NCI-H1105 (cell line): ENCODE measurements at places on chromosomes 2 and 18.

DNA sequence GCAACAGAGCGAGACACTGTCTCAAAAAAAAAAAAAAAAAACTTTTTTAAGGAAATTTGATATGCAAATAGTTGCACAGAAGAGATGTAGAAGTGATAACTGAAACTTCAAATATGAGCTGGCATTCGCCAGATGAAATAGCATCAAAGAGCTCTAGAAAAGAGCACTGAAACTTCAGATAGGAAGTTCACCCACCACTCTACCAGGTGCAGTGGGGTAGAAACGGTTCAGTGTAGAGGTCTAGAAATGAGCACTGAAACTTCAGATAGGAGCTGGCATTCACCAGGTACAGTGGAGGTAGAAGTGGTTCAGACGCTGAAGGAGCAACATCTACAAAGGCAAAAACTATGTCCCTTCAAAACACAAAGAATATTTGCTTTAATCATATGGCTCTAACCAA, 9.0 kb upstream of the ONECUT2 start:
- no peak for DNase-seq

- DNase-seq: peak; percentile 44
Measured at GRCh38 chr2:156399950-156400705, 36.1 kb upstream of the GPD2 start.

DNA sequence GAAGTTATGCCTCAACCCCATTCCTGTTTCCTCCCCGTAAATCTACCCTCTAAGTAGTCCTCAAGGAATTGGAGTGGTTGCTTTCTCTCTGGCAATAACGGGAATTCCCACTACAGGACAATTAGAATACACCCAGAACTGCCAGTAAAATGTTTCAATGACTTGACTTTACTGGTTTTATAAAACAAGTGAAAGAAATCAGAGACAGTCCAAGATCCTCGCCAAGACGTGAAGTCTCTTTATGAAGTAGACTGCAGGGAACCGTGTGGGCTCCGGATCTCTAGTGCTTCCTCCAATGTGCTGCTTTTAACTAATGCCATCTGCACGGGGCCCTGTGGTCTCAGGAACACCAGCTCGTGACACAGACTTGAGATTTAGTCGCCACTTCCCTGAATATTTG, 101.4 kb downstream of the CPO start:
- no peak for DNase-seq

GRCh38 chr2:231711677-231712450, 3.5 kb downstream of the PTMA start:
- no peak for DNase-seq

- DNase-seq: no peak
Measured at GRCh38 chr2:151329998-151330397, 27.4 kb upstream of the TNFAIP6 start.

DNA sequence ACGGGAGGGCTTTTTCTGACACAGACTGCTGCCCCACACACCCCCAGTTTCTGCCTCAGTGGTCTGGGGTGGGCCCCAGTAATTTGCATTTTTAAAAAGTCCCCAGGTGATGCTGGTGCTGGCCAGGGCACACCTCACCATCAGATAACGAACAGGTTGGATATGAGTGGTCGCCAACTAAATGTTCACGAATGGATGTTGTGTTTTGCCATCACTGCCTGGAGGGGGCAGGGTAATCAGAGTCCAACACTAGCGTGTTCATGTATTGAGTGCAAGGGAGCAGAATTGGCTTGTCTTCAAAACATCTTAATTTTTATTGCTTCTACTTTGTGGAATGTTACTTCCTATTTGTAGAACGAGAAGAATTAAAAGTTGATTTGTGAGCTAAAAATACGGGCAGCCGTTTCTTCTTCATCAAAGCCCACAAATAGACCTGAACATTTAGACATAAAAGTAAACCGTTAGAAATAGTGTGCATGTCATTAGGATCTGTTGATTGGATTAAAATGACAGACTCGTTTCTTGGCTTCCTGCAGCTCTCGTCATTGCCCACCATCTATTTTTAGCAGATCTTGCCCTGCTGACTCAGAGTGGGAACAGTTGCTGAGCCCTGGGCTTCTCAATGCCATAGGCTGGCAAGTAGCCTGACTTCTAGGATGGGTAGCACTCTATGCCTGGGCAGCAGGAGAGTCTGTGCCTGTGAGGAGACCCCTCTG, 45.2 kb downstream of the NCK2 start:
- no peak for DNase-seq

DNA sequence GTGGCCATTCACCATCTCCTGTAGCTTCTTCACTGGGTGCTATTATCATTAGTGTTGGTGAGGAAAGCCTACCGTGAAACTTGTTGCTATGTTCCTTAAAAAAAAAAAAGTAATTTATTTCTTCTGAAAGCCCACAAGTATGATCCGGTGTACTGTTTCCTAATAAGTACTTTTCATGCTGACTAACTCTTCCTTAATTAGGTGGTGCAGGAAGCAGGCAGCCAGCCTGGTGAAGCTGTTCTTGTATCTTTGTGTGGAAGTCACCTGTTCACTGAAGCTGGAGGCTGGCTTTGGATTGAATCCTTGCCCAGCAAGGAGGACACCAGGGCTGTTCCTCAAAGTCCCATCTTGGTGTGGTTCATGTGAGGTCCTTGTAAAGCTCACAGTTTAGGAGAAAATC, 321.7 kb upstream of the THSD7B start:
- DNase-seq: no peak

GRCh38 chr2:17752246-17752645, 1.4 kb downstream of the SMC6 start:
- no peak for DNase-seq

- DNase-seq: no peak
Measured at GRCh38 chr2:218006741-218007140, 3.9 kb upstream of the TNS1 start.

- no peak for DNase-seq
Measured at GRCh38 chr2:97845818-97846217, 132.4 kb downstream of the ZAP70 start.

GRCh38 chr18:62485684-62486083, 37.1 kb upstream of the ZCCHC2 start:
- no peak for DNase-seq

DNA sequence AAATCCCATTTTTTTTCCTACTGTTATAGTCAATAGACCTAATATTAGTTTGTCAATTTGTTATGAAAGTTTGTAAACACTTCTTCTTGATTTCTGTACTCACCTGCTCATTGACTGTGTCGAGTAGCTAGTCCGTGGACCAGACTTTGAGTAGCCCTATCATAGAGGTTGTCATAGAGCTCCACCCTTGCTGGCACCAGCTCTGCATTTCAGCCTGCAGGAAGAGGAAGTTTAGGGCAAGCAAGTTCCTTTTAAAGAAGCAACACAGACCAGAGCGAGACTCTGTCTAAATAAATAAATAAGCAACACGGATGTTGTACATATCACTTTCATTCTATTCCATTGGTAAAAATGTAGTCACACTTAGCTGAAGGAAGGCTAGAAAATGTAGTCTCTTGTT, 74.0 kb downstream of the MCFD2 start:
- DNase-seq: no peak

- DNase-seq: no peak
Measured at GRCh38 chr18:22932885-22933205, 283 bp upstream of the RBBP8 start.

DNA sequence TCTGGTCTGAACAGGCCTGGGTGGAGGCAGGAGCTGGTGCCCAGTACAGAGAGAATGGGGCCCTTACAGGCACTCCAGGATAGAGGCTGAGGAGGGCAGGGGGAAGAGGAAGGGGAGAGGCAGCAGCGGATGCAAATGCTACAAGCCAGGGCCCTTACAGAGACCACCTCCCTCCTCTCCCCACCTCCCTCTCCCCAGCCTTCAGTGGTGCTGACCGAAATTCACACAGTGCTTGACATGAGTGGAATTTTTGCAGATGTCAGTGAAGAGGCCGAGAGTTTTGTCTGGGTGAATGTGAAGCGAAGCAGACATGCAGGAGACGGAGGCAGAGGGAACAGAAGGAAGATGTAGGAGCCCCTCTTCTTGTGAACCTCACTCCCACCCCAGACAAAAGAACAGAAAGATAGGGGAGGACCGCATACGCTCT, 31.9 kb downstream of the CIB4 start:
- no peak for DNase-seq

GRCh38 chr2:120749506-120750431, 14.1 kb downstream of the GLI2 start:
- DNase-seq: no peak

DNA sequence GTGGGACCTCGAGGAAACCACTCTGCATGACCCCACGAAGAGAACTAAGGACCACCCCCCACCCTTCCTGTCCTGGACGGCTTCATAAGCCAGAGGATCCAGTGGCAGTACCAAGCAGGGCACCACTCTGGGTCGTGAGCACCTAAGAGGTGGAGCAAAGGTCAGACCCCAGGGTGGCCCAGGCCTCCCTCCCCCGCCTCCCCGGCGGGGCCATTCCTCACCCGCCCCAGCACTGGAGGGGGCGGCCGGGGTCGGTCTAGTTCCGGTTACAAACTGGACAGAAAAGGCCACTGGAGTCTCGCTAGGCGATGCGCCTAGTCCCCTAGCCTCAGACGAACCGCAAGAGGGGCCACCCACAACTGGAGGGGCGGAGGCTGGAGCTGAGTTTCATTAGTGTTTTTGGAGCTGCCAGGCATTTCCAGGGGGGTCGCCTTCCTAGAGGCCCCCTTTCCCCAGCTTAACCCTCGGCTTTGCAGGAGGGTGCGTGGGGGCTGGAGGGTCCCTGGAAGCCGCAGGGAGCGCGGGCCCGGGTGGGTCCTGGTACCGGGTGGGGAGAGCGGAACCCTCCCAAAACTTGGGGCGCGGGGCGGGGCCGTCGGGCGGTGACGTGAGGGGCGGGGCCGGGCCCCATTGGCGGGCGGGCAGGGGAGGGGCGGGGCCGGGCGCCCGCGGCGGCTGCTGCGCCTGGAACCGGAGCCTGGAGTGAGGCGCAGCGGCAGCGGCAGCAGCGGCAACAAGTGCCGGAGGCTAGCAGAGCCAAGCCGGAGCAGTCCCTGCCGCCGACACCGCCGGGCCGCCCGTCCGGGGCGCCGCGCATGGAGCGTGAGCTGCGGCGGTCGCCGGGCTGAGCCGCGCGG, at the start of gene B3GNT2:
TSS of gene B3GNT2 (plus strand) at position 695 of the 857 bp plus-strand sequence. CDS start 26,106 bp downstream, outside the sequence.
- peak; percentile 41 for DNase-seq

- DNase-seq: no peak
Measured at GRCh38 chr2:19988600-19988999, 1.3 kb downstream of the WDR35 start.

DNA sequence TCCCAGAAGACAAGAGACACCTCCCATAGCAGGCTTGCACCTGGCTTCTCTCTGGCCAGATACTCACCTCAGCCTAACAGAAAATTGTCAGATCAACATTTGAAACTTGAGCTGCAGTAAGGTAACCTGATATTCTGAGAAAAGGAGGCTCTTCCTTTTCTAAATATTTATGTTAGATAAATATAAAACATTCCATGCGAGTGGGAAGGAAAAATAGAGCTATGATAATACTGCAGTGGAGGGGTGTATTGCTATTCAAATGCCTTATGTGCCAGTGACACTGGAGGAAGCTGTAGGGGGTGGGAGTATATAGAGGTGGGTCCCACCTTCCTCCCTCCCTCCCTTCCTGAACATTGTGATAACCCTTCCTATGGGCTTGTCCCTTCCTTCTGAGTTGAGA, 515.5 kb upstream of the CHAC2 start:
- DNase-seq: no peak

DNA sequence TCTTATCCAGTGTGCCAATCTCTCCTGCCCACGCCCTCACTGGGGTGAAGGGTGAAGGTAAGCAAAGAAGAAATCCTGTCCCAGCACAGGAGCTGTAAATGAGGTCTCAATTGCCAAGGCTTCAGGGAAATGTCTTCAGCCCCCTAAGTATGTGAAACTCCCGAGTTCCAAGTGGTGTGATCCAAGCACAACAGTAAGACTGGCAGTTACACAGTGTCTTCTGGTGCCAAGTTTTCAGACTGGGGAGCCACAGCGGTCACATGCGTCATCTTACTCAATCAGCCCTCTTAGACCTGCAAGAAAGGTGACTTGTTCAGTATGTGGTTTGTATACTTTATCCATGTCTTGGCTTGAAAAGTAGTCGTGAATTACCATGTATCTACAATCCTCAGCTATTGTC, 55.0 kb upstream of the SPRED2 start:
- no peak for DNase-seq

DNA sequence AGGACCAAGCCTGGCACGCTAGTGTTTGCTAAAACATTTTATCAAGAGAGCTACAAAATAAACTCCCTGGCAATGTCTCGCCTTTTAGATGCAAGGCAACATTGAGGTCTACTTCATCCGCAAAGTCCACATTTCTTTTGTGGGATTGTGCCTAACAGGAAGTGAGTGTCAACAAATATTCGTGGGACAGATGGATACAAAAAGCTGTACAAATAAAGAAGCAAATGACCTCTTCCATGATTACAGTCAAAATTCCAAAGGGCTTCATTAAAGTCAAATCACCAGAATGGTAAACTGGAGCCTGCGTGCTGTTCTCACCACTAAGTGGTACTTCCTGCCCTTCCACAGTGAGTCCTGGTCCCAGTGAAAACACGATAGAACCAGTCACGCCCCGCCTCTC, 40.4 kb downstream of the L3MBTL4 start:
- no peak for DNase-seq

- DNase-seq: no peak
Measured at GRCh38 chr2:155830351-155830750, 502.2 kb downstream of the NR4A2 start.

- no peak for DNase-seq
Measured at GRCh38 chr2:121005453-121005852, 269.8 kb downstream of the GLI2 start.
